Fibroblast of villous mesenchyme (primary cell): ENCODE measurements at places on chromosomes 5 and 9. TPM values are rescaled to one million over a fixed set of nuclear protein-coding genes. Genes with fewer than 3 reads are reported as not detected.

The TSSK1B gene
- 0.43 and 0.64 TPM in 2 replicates for total RNA-seq

The FAM81B gene
- 0.32 TPM in 1 of 2 replicates, not detected in the other for total RNA-seq

The HRCT1 gene
- 0.43 and 0.97 TPM in 2 replicates for total RNA-seq

The MYORG gene
- total RNA-seq = 0.64 and 1.3 TPM in 2 replicates

The SH3PXD2B gene
- 28.1 and 32.2 TPM in 2 replicates for total RNA-seq

The RNF183 gene
- not detected in 2 replicates for total RNA-seq

The PCDHB7 gene
- total RNA-seq = under 0.01 and 0.43 TPM in 2 replicates

The DIRAS2 gene
- 0.97 and 1.3 TPM in 2 replicates for total RNA-seq

The LIX1 gene
- under 0.01 TPM in 1 of 2 replicates, not detected in the other for total RNA-seq

The PCDHA6 gene
- under 0.01 and 0.43 TPM in 2 replicates for total RNA-seq

DNA sequence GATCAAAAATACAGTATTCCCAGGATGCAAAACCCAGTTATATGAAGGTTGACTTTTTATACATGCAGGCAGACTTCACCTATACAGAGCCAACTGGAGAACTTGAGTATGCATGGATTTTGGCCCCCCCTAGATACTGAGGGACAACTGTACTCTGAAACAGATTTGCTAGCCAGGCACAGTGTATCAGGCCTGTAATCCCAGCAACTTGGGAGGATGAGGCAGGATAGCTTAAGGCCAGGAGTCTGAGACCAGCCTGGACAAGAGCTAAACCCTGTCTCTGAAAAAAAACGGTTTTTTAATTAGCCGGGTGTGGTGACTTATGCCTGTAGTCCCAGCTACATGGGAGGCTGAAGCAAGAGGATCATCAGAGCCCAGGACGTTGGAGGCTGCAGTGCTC, 21.9 kb downstream of the PTBP3 start:
- no peak for DNase-seq

GRCh38 chr5:60960591-60960990, 15.6 kb downstream of the NDUFAF2 start:
- DNase-seq = peak; percentile 39

DNA sequence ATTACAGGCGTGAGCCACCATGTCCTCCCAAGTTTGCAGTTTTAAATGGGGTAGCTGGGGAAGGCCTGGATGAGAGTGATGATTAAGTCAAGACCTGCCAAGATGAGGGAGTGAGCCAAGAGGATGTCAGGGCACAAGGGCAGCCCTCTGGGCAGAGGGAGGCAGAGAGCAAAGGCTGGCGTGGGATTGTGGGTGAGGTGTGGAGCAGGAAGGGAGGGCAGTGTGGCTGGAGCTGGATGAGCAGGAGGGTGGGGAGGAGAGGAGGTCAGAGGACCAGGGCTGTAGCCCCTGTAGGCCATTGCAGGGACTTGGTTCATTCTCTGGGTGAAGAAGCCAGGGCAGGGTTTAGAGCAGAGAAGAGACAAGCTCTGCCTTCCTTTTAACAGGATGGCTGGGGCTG, 53.7 kb upstream of the CTNNA1 start:
- DNase-seq = no peak

DNA sequence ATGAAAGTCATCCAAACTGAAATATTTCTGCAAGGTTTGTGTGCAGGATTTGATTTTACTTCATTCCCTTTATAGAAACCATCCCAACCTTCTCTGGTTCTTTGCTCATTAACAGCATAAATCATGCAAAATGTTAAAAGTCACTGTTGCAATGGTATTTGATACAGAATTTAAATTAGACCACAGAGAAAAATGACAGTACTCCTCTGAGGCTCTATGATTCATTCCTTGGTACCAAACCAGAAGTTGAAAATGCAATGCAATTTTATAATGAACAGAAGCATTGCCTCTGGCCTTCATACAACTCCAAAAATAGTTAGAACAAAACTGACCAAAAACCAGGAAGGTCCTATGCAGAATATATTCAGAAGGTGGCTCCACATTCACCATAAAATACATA, 607.1 kb downstream of the TLE1 start:
- no peak for DNase-seq

DNA sequence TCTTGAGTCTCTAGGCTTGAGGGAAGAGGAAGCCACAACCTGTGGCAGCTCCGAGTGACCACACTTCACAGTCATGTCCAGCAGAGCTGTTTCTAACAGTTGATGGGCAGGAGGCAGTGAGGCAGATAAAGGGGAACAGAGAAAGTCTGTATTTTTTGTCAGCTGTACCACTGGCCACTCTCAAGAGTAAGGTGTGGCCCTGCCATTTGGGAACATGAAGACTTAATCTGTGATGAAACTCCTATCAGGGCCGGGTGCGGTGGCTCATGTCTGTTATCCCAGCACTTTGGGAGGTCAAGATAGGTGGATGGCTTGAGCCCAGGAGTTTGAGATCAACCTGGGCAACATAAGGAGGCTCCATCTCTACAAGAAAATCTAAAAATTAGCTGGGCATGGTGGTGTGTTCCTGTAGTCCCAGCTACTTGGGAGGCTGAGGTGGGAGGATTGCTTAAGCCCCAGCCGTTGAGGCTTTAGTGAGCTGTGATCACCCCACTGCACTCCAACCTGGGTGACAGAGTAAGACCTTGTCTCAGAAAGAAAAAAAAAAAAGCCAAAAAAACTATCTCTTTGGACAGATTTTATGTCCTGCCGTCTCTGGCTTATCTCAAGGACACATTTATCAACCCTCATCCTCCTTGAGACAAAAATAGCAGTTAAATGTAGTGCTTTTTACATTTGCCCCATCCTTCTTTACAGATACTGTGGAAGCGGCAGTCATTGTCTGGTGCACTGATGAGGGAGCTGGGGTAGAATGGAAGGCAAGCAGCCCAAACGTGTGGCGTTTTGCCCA, 11.9 kb upstream of the COL15A1 start:
- peak; percentile 66 for DNase-seq

GRCh38 chr9:76032797-76033373, 142.4 kb downstream of the PCSK5 start:
- DNase-seq = no peak

DNA sequence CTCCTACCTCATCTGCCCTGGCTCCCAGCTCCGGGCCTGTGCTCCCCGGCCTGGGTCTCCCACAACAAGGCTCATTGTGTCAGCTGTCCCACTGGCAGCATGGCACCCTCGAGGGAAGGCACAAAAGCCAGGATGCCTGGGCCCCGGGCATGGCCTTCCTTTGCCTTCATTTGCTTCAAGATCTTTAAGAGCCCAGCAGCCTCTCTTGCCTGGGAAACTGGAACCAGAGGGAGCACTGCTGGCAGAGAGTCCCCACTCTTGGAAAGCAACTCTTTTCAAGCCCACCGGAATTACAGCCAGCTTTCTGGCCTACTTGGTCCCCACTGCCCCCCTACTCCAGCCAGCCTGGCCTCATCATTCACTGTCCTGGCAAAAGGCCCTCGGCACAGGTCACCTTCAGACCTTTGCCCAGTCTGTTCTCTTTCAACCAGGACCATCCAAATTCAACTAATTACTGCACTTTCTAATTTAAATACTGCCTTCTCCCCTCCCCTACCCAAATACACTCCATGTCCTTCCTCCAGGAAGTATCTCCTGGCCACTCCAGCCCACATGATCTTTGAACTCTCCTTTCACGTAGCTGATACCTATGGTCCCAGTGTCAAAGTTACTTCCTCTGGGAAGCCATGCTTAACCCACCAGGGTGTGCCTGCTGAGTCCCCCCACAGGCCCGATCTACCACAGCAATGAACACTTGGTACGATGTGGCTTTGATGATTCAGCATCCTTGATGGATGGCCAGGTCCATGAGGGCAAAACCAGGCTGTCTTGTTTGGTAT, 8.9 kb downstream of the ZER1 start:
- DNase-seq = no peak

GRCh38 chr9:74942801-74943200, 9.9 kb downstream of the C9orf40 start:
- peak; percentile 18 for DNase-seq

- DNase-seq = no peak
These were observed 1.2 kb upstream of the MZB1 start for GRCh38 chr5:139390639-139391569.

- DNase-seq = no peak
These were observed 20.7 kb upstream of the FEM1C start for GRCh38 chr5:115565233-115565632.

DNA sequence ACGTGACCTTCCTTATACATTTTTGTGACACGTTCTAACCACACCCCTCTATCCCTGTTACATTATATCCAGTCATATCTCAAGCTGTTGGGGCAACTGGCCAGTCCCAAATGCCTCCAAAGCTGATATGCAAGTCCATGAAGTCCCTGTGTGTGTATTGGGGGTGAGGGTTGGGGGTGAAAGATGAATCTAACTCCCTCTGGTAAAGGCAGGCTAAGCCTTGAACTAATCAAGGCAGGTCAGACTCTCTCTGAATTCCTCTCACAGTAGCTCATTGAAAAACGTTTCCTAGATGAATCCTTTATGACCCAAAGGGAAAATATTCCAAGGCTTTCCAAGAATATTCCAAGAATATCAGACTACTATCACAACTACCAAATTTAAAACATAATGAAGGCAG, 174.4 kb downstream of the MUSK start:
- no peak for DNase-seq

GRCh38 chr9:126527109-126527825, 86.5 kb upstream of the LMX1B start:
- DNase-seq = no peak

- no peak for DNase-seq
These were observed 26.9 kb downstream of the ADGRV1 start for GRCh38 chr5:90585337-90585986.

DNA sequence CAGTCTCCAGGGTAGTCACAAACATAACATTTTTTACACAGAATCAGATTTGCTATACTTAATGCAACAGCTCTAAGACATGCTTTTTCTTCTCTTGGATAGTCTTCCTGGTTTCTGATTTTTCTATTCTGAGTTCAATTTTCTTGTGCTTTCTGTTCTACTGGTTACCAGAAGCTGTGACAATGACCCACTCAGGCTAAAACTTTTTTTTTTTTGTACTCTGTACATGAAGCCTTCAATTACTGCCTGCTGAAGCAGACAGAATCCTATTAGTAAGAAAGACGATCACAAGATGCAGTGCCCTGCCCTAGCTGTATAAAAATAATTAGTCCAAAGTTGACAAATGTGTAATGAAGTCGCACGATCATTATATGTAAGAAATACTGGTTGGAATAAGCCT, 231.1 kb upstream of the TBCA start:
- no peak for DNase-seq

- DNase-seq = peak; percentile 24
These were observed 446.5 kb downstream of the EFNA5 start for GRCh38 chr5:107224272-107224671.

- DNase-seq = peak; percentile 80
These were observed 59.2 kb upstream of the TRAF1 start for GRCh38 chr9:120985819-120986222.
